8988T (cell line): ENCODE measurements at places on chromosomes 16 and 17.

DNA sequence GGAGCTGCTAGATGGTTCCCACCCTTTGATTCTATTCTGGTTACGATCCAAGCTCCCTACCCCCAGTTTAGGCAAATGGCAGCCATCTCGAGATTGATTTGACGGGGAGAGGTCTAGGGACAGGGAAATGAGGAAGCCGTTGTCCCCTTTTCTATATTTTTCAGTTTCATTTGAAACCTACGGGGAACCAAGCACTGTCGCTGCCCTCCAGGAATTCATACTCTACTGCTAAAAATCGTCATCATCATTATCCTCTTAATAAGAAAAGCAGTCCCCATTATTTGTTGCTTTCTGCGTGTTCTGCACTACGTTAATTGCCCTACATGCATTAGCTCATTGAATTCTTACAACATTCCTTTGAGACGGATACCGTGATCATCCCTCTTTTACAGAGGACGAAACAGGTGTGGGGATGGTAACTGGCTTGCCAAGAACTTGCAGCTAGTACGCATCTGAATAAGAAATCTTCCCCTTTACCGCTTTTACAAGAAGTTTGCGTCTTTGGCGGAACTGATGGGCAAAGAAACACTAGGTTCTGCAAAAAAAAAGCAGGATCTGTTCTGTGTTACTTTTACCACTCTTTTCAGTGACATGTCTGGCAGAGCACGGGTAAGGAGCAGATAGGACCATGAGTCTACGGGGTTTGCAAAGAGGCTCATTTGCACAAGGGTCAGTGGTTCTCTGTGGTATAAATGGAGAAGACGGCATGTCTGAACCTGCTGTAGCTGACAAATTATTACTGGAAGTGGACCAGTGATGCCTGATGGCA lies 1.1 kb downstream of the CCP110 start:
- DNase-seq: no peak

DNA sequence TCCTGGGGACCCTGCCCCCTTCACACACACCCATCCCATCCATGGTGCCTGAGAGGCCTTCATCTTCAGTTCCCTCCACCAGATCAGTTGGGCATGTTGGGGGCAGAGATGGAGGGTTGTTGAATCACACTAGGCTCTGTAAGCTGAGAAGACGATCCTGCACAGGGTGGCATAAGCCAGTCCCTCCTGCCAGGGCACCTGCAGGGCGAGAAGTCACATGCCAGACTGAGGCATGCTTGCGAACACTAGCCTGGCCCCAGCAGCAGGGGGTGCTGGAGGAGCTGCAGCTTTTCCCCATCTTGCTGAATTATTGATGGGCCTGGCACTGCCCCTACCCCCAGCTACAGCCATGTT lies 6.1 kb upstream of the TBX2 start:
- peak; percentile 74 for DNase-seq

- DNase-seq: no peak
These were observed 69.7 kb upstream of the CHMP6 start for GRCh38 chr17:80921741-80922579.

GRCh38 chr17:49898366-49899190 lies 50.7 kb upstream of the TAC4 start:
- no peak for DNase-seq
